ENCODE measurements at places on chromosomes 5 and 9.
A peak's percentile ranks its signal among the peaks of the same experiment; 100 is the strongest.

GRCh38 chr5:110354311-110354710 is 372.2 kb downstream of the TMEM232 start:
- DNase-seq = no peak

GRCh38 chr5:109192027-109192426 is 217.7 kb downstream of the PJA2 start:
- no peak for DNase-seq

DNA sequence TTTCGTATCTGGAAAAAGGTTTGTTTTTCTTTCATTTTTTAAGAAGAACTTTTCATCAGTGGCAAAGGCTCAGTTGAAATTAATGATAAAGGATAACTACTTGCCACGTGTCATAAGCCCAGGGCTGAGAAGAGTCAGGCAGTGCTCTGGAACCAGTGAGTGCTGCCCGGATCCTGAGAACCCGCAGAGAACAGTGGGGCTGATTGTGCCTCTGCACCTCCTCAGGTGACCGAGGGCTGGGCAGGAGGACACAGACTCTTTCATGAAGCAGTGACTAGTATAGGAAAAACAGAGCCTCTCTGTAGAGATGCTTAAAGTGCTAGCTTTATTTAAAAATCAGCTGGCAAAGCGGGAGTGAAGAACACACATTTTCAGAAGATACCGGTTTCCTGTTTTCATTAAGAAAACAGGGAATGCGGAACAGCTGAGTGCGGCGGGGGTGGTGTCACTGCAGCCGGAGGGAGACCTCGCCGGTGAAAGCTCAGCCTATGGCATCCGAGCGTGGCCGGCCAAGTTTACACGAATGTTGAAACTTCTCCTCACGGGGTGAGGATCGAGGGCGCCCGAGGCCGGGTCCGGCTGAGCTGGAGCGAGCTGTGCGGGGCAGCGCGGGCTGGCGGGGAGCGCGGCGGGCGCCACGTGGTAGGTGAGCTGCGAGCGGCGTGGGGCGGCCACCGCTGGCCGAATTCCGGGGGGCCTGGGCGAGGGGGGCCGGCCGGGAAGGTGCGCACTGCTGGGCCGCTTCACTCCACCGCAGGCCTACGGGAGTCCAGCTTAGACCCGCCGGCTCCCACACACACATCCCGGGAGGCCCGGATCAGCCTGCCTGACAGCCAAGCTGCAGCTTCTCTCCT is 134.7 kb upstream of the DMRT1 start:
- DNase-seq = peak; percentile 8

DNA sequence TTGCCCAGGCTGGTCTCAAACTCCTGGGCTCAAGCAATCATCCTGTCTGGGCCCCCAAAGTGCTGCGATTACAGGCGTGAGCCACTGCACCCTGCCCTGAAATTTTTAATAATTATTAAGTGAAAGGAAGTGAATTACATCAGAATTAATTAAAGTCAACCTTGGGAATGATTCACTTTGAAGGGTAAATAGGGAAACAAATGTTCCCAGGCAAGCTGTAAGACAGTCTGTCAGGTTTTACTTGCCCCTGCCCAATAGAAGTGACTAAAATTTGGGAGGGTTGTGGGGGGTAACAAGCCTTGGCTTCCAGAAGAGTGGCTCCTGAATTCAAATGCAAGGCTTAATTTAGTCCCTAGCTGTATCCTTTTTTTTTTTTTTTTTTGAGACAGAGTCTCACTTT is 1.3 kb upstream of the LIX1 start:
- DNase-seq = no peak

DNA sequence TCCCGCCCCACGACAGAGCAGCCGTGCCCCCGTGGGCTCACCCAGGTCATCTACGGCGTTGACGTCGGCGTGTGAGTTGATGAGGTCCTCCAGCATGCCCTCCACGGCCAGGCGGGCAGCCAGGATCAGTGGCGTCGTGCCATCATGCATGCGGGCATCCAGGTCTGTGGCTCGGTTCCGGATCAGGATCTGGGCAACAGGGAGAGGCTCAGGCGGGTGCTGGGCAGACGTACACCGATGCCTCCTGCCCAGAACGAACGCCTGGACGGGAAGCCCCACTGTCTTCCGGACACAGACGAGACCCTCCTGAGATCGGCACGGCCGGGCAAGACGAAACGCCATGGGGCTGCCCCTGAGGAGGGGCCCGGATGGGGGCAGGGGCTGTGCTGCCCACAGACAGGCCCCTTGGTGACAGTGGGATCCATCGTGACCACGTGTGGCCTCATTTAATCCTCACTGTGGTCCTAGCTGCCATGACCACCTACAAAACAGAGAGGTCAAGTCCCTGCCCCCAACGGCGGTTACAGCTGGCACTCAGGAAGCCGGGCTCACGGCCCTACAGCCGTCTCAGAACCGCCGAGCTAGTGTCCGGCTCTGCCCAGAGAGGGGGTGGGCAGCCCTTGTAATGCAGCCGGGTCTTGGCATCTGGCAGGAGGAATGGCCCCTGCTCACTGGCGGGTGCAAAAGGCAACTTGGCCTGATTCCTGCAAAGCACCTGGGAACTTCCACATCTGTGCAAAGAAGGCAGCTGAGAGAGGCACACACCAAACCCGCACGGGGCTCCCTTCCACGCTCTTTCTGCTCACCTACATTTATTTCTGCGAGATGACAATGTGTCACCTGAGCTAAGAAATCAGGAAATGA is 16.5 kb upstream of the SEC16A start:
- DNase-seq = no peak

DNA sequence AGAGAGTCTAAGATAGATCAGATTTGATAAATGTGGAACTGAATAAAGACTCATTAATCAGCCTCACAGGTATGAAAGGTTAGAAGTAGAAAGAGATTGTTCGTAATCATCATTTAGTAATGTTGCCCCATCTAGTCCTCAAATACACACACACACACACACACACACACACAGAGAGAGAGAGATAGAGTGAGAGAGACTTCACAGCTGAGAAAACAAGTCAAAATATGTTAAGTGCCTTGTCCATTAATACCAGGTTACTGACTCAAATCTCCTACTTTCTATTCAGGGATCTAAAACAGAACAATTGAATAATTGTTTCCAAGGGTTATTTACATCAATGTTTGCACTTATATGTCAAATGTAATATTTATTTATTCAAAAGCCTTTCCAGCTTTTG is 284.6 kb downstream of the MRPS30 start:
- no peak for DNase-seq

- peak; percentile 51 for DNase-seq
Measured at GRCh38 chr9:71806901-71807307, 38.6 kb upstream of the CEMIP2 start.

- no peak for DNase-seq
Measured at GRCh38 chr5:158054223-158055110, 195.5 kb upstream of the CLINT1 start.

GRCh38 chr9:124357721-124358361 is 57.4 kb downstream of the PSMB7 start:
- no peak for DNase-seq

GRCh38 chr5:130773813-130774212 is 391.2 kb downstream of the HINT1 start:
- no peak for DNase-seq

DNA sequence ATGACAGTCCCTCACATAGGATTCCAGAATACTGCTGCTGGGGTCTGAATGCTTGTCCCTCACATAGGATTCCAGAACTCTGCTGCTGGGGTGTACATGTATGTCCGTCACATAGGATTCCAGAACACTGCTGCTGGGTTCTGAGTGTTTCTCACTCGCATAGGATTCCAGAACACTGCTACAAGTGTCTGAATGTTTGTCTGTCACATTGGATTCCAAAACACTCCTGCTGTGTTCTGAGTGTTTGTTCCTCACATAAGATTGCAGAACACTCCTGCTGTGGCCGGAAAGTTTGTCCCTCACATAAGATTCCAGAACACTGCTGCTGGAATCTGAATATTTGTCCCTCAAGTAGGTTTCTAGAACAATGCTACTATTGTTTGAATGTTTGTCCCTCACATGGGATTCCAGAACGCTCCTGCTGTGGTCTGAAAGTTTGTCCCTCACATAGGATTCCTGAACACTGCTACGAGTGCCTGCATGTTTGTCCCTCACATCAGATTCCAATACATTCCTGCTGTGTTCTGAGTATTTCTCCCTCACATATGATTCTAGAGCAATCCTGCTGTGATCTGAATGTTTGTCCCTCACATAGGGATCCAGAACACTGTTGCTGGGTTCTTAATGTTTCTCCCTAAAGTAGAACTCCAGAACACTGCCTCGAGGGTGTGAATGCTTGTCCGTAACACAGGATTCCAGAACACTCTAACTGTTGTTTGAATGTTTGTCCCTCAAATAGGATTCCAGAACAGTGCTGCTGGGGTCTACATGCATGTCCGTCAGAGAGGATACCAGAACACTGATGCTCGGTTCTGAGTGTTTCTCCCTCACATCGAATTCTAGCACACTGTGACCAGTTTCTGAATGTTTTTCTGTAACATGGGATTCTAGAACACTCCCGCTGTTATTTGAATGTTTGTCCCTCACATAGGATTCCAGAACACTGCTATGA is 200.4 kb downstream of the FOXD4L6 start:
- no peak for DNase-seq

DNA sequence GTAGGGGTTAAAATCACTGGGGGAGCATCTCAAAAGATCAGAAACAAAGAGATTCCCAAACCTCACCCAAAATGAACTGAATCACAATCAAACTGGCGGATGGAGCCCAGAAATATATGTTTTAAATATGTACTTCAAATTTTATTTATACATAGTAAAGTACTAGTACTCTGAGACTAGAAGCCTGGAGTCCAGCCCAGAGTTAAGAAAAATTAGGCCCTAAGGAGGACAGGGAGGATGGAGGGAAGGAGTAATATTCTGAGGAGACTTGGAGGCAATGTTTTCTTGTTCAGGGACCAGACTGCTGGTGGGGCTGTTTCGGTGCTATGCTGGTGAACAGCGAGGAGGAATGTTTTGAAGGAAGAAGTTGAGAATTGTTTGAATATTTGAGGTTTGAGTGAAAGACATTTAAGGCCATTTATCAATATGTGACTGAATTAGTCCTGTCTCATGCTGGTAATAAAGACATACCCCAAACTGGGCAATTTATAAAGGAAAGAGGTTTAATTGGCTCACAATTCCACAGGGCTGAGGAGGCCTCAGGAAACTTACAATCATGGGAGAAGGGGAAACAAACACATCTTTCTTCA is 552.4 kb upstream of the DAB2 start:
- no peak for DNase-seq

- no peak for DNase-seq
Measured at GRCh38 chr5:158451203-158451992, 592.5 kb upstream of the CLINT1 start.

GRCh38 chr9:103397868-103398600 is 402.9 kb downstream of the CYLC2 start:
- DNase-seq = no peak

- DNase-seq = no peak
Measured at GRCh38 chr9:93039976-93040375, 18.5 kb upstream of the SUSD3 start.
